ENCODE measurements at places on chromosomes 11 and 22.
A peak's percentile ranks its signal among the peaks of the same experiment; 100 is the strongest.

DNA sequence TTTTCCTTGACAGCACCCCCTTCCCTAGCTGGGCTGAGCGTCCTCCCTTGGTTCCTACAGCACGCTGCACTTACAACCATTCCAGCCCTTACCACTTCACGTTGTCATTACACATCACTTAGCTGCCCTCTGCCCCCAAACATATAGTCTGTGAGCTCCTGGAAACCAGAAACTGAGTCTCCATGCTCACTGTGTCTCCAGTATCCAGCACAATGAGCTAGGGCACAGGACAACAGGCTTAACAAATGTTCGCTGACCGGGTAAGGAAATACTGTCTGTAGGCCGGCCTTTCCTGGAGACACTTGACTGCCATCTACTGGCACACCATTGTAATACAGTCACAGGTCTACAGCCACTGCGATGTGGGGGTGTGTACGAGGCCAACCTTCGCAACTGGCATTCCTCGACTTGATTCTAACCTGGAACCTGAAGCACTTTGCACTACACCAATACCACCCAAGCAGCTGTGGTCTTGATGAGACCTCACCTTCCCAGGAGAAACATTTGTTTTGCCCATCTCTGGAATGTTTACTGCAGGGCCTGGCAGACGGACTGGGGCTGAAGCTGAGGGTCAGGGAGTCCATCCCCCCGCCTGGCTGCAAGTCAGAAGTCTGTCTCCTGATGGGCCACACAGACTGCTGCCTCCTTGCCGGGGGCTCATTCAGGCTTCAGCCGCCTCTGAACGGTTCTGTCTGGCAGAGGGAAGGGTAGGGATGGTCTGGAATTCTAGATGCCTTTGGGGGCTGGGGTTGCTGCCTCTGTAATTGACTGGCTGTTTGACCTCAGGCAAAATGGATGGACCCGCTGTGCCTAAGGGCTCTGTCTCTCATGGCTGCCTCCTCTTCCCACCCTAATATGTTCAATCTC, 72.0 kb downstream of the SYN3 start:
- DNase-seq = peak; percentile 69

DNA sequence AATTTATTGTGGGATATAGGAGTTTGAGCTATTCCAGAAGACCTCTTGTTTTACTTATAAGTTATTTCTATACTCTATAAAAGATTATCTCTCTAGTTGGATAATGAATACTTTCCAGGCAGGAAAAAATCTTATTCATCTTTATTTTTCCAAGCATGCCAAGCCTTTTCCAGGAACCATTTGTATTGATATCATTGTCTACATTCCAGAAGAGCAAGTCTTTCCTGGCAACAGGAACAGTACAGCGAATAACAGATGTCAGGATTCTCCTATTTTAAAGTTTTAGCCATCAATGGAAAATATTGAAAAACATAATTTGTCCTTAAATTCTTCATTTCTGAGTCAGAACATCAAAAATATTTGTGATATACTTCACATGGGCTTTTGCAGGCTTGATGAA, 5.2 kb upstream of the NXPE1 start:
- DNase-seq = no peak

- DNase-seq = no peak
Measured at GRCh38 chr22:46580940-46581537, 39.1 kb upstream of the GRAMD4 start.

- DNase-seq = no peak
Measured at GRCh38 chr11:113458189-113458588, 17.0 kb downstream of the DRD2 start.

DNA sequence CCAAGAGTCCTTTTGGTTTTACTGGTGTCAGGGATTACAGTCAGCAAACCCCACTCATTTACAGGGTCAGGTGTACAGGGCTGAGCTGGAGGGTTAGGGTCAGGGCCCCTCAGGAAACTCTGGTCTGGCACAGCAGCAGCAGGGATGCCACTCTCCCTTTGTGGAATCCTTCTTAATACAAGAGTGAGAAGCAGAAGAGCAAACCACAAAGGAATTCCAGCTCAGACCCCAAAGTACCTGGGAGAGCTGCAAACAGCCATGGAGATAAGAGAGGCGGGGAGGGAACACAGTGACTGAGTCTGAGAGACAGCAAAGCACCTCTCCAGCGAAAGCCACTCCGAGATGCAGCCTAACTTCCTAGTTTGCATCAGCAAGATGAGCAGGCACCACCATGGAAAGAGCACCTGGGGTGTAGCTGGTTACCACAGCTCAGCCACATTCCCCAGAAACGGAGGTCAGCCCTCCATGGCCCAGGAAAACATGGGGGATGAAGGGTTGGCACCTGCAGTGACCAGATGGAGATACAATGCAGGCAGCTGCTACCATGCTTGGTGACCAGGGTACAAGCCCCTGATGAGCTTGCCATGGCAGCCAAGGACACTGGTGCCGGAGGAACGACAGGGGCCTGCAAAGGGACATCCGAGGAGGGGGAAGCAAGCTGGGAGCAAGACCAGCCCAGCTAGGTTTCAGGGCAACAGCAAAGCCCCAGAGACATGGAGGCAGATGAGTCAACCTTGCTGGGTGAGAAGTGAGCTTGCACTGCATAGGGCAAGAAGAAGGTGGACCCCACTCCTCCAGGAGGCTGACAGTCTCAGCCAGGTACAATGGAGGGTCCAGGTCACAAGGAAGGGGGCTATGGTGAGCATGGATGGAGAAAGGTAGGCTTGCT, 3.9 kb downstream of the BET1L start:
- no peak for DNase-seq

DNA sequence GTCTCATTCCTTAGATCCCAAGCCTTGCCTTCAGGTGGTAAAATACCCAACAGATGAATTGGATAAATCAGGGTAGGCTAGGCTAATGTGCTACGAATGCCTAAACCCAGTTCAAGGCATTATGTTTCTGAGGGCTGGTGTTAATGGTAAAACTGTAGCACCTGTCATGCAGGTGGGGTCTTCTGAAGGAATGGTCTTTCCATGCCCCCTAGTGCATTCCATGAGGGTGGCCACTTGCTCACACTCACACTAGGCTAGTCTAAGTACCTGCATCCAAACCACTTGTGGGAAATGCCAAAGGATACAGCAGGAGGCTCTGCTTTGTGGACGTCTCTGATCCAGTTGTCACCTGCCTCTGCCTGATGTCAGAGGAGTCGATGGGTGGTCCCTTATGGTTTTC, 24.2 kb upstream of the UCP3 start:
- DNase-seq = no peak

- DNase-seq = peak; percentile 58
Measured at GRCh38 chr11:60378354-60378753, at the start of gene MS4A7. Gene MS4A7 (plus strand): TSS chr11:60378532. CDS start chr11:60383142, 4,610 bp downstream.

- peak; percentile 41 for DNase-seq
Measured at GRCh38 chr11:57425565-57426438, 1.1 kb downstream of the SLC43A3 start.

DNA sequence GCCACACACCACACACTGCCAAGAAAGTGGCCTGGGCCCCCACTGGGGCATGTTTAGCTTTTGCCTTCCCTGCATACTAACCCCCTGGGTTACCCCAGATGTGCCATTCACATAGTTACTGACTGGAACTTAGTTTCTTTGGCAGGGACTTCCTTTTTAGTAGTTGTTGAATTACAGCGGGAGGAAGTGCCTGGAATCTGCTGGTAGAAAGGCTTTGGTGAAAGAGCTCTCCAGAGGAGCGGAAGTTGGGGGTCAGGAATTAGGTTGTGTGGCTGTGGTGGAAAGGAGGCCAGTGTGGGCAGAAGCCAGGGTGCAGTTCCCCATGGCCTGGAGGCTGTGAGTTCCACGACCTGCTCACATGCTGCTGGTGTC, 69.0 kb downstream of the MED15 start:
- DNase-seq = no peak

DNA sequence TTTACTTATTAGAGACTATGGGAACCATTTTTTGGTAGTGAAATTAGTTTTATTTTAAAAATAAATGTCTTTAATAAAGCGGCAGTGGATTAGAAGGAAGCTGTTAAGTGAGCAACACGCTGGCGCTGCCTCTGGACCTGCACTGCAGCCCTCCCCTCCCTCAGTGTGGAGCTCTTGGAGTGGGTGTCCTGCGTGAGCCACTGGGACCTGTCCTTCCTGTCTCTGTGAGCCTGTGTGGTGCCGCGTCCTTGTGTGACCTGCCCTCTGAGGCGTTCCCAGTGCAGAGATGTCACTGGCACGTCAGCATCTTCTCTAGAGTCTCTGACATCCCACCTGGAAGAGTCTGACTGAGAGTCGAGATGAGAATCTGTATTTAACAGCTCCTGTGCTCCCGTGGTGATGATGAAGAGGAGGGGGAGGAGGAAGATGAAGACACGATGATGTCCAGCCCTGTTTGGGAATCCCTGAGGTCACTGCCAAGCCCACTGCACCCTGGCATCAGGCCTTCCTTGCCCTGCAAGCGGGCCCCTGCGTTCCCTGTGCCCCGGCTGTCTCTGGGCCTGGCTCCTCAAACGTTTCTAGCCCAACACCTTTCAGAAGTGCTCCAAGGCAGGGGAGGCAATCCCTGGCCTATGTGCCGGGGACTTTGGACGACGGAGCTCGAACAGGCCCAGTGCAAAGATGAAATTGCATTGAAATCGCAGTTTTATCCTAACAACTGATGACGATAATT, 271.8 kb downstream of the TBC1D22A start:
- no peak for DNase-seq

- DNase-seq = no peak
Measured at GRCh38 chr11:11532574-11532973, 89.2 kb downstream of the GALNT18 start.

- DNase-seq = no peak
Measured at GRCh38 chr11:26777372-26777808, 55.5 kb upstream of the SLC5A12 start.

- DNase-seq = no peak
Measured at GRCh38 chr11:131658952-131659351, 288.5 kb downstream of the NTM start.

GRCh38 chr22:23516304-23516703, 63.8 kb downstream of the IGLL1 start:
- no peak for DNase-seq

GRCh38 chr22:19036523-19037273, 85.5 kb downstream of the DGCR2 start:
- no peak for DNase-seq

All from body of pancreas (tissue), 4 donors.